ENCODE measurements at places on chromosomes 1 and 21. TPM values are rescaled to one million over a fixed set of nuclear protein-coding genes. Genes with fewer than 3 reads are reported as not detected.

Gene COL6A1
- 322 TPM for polyA plus RNA-seq

Gene C1orf94
- not detected for polyA plus RNA-seq

Gene TGFB2
- polyA plus RNA-seq: 13.9 TPM

Gene ANGPTL1
- polyA plus RNA-seq: 6.8 TPM

Gene GOLT1A
- 2.3 TPM for polyA plus RNA-seq

DNA sequence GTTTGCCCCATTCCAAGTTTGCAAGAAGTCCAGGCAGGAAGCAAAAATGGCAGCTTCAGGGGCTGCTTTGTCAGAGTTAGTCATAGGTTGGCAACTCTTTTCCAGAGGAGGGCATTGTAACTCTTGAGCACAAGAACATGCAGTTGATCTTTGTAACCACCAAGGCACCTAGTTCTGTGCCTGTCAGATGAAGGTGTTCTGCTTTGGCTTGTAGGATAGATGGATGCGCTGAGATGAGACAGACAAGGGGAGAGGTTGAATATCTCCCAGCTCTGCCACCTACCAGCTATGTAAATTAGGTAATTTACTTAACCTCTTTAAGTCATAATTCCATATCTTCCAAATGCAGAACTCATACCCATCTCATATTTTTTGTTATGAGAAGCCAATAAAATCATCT is 89.3 kb downstream of the ZNF648 start:
- no peak for DNase-seq

GRCh38 chr1:41318135-41318534 is 43.1 kb upstream of the FOXO6 start:
- no peak for DNase-seq

DNA sequence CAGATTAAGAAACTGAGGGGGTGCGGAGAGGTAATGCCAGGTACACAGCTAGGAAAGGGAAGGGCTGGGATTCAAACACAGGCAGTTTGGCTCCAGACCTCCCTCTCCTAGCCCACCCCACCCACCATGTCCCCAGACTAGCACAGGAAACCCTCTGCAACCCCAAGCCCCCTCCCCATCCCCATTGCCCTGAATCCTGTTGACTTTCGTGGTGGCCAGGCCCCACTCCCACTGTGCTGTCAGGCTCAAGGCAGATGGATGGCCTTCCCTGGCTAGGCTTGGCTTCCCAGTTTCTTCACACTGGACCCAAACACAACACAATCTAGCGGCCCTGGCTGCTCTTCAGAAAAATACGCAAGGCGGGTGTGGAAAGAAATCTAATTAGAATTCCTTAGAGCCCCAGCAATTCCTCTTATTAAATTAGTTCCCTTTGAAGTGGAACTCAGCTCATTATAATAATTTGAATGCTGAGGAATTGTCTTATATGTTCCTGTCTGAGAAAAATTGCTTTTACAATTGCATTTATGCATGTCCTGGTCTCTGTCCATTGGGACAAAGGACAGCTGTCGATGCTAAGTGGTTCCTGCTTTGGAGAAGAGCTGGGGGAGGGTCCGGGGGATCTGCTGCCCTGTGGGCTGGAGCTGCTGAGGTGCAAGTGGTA is 97.4 kb downstream of the SYF2 start:
- peak; percentile 37 for DNase-seq

DNA sequence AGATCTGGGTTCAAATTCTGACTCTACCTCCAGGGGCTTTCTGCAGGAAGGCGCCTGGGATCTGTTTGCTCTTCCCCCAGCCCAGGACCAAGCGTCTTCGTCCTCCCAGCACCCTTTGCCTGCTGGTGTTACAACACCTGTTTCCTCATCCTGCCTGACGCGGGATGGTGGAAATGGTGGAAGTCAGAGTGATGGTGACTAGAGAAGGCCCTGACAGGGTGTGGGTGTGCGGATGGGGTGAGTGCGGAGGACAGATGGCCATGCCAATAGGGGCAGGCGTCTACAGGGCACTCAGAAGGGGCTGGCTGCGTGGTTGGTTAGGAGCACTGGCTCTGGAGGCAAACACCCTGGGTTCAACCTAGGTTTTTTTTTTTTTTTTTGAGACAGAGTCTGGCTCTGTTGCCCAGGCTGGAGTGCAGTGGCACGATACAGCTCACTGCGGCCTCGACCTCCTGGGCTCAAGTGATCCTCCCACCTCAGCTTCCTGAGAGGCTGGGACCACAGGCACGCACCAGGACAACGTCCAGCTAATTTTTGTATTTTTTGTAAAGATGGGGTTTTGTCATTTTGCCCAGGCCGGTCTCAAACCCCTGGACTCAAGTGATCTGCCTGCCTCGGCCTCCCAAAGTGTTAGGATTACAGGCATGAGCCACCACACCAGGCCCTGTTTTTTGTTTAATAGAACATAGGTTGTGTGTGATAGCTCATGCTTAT is 1.5 kb downstream of the THEMIS2 start:
- no peak for DNase-seq

DNA sequence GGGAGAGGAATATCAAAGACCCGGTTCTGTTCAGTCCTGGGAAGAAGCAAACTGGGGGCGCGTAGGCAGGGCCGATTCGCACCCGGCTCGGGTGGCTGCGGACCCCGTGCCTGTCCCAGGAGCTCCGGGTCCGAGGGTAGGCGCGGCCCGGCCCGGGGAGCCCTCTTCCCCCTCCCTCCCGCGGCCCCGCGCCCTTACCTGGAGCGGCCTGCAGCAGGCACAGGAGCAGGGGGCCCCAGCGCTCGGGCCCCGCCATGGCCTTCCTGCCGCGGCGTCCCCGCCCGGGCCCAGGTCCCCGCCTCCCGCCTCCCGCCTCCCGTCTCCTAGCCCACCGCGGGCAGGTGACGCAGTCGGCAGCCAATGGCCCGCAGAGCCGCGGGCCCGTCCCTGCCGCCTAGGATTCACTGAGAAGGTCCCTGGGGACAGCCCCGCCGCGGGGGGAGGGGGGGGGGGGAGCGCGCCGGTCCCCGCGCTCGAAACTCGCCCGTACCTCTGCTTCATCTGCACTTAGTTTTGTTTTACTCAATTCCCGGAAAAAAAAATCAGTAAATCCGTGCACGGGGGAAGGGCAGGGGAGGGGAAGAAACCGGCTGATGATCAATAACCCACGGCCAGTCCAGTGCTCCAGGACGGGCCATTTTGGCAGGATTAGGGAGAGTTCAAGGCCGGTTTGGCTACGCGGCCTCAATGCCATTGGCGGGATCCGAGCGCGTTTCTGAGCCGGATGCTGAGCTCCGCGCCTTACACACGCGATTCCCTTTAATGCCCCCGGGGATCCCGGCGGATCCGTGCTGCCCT is at the start of gene IFNLR1:
IFNLR1 (minus strand) TSS at position 297 of the 798 bp plus-strand sequence; CDS start at position 256, 41 bp downstream.
- DNase-seq: no peak
